AML-193 (cell line): ENCODE measurements at places on chromosomes 6 and 20.

GRCh38 chr6:63188828-63189227 is 22.4 kb upstream of the FKBP1C start:
- peak; percentile 26 for DNase-seq

GRCh38 chr6:134741200-134741536 is 208.7 kb downstream of the ALDH8A1 start:
- DNase-seq = no peak

- no peak for DNase-seq
These were observed 57.6 kb downstream of the CBLN4 start for GRCh38 chr20:55947701-55948100.

DNA sequence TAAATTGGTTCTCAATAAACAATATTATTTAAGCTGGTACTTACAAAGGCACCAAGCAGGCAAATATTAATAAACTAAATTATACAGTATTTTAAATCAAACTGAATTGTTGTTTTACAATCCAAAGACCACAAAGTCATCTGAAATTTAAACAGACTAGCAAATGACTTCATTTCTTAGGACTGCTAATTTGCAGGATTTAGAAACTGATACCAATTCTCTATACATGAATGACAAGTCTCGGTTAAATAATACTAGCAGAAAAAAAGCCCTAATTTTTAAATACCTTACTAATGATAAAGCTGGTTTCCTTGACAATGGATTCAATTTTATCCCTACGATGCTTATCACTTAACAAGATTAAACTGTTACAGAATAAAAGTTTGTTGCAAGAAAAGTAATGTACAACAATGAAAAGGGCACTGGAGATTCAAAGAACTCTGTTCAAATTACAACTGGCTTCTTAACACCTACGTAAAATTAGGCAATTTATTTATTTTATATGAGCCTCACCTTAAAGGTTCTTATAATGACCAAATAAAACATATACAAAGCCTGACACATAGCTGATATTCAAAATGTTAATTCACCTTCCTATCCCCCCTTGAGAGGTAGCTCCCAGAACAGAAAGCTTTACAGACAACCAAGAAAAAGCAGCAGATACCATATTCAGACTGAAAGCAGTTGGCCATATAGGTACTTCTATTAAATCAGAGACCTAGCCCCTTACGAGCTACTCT is 33.1 kb downstream of the HBS1L start:
- DNase-seq = no peak

GRCh38 chr6:159441704-159441981 is 251.4 kb downstream of the SOD2 start:
- no peak for DNase-seq

- DNase-seq = no peak
These were observed 31.8 kb upstream of the NT5E start for GRCh38 chr6:85418059-85418458.

DNA sequence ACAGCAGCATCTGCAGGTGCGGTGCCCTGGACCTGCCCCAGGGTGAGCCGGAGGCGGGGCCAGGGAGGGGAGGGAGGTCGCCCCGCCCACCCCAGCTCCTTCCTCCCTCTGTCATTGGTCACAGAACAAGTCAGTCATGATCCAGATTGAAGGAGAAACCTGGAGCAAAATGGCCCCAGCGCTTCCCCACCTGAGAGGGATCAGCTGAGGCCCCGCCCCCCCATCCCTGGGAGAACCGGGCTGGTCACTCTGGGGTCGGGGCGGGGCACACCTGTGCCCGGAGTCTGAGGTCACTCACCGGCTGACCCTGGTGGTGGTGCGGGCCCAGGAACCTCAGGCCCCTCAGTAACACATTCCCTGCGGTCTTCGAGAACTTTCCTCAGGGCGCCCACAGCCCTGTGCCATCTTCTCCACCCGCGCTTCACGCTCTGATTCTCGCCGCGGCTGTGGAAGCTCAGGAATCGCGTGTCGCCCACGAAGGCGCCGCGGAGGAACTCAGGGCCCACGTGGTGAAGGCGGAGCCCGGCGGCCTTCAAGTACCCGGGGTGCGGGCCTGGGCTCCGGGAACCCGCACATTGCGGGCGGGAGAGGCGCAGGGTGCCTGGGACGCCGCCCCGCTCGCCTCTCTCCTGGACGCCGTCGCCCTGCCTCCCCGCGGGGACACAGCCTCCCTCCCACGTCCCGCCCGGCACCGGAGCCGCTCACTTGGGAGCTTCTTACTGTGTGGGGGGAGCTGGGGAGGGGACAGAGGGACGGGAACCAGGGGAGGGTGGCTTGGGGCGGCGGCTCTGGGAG is 36.4 kb upstream of the HLA-C start:
- DNase-seq = no peak

DNA sequence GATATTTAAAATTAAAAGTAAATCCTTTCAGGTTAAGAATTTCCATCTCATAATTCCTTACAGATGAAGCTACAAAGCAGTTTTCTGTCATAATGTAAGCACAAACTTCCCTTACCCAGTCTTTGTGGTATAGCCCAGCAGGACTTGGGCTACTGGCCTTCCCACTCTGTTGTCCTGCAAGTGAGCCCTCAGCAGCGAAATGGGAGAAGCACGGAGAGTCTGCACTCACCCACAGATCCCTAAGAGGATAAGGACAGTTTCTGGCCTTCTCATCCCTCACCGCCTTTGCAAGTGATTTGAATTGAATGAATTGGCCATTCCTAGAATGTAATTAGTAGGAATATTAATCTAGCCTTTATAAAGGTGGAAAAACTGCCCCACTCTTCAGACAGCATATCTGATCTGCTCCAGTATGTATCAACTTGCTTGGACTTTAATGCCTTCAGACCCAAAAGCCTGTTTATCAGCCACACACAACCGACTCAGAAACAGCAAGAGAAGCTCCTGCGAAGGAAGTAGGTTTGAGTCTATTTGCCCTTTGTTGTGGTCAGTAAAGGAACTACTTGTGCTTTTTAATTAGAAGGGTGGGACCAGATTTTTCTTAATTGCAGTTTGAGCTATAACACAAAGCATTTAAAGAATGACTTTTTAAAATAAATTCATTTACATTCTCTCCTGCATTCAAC is 29.9 kb upstream of the PRDM1 start:
- DNase-seq = no peak

GRCh38 chr20:1125277-1125676 is 6.9 kb downstream of the PSMF1 start:
- no peak for DNase-seq

- peak; percentile 45 for DNase-seq
These were observed 12.1 kb upstream of the OCSTAMP start for GRCh38 chr20:46562373-46563169.

DNA sequence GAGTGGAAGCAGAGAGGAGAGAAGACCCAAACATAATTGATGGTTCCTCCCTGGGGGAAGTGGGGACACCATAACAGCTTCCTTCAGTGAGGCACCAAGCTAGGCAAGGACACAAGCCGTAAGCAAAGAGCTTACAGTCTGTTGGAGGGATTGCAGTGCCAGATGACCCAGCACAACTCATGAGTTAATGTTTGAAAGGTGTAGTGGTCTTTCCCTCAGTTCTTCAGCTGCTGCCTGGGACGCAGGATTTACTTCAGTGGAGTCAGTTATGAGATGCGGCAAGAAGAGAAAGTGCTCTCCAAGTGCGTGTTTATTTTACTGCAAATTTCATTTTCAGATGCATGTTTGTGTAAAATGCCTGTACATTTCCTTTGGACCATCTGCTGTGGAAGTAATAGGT is 38.7 kb upstream of the SLC17A4 start:
- no peak for DNase-seq

DNA sequence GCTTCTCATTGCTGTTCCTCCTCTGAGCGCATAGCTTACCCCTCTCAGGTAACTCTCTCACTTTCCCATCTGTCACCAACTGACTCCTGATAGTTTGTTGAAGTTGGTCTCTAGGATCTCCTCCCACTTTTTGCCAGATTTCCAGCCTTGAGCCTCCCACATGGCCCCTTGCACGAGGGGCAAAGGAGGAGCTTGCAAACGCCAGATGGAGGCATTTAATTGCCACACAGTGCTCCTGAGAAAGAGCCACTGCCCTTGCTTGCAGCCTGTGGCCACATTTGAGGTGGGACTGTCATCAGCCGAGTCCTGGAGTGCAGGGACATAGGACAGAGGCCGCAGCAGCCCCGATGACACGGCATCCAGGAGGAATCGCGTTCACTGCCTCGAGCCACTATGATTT is 348.7 kb downstream of the SMOC2 start:
- no peak for DNase-seq

GRCh38 chr6:9332241-9332780 is 897.0 kb upstream of the SLC35B3 start:
- no peak for DNase-seq

DNA sequence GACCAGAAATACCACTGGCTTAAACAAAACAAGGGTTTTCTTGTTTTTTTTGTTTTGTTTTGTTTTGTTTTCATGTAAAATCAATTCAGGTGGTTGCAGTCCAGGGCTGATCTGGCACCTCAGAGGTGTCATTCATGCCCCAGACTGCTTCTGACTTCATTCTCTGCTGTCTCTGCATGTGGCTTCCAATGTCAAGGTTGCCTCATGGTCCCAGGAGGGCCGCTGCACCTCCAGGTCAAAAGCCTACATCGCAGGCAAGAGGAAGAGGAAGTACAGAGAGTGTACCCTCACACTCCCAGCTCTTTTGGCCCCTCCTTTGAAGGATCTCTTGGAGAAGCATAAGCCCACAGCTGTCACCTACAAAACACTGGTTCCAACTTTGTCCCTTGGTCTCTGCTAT is 1.4 kb upstream of the BTN3A1 start:
- DNase-seq = no peak

GRCh38 chr6:150204705-150205472 is 62.0 kb downstream of the PPP1R14C start:
- DNase-seq = no peak

GRCh38 chr6:8678466-8678865 is 243.1 kb upstream of the SLC35B3 start:
- no peak for DNase-seq

- no peak for DNase-seq
These were observed 48.1 kb downstream of the MCUR1 start for GRCh38 chr6:13766201-13766634.

DNA sequence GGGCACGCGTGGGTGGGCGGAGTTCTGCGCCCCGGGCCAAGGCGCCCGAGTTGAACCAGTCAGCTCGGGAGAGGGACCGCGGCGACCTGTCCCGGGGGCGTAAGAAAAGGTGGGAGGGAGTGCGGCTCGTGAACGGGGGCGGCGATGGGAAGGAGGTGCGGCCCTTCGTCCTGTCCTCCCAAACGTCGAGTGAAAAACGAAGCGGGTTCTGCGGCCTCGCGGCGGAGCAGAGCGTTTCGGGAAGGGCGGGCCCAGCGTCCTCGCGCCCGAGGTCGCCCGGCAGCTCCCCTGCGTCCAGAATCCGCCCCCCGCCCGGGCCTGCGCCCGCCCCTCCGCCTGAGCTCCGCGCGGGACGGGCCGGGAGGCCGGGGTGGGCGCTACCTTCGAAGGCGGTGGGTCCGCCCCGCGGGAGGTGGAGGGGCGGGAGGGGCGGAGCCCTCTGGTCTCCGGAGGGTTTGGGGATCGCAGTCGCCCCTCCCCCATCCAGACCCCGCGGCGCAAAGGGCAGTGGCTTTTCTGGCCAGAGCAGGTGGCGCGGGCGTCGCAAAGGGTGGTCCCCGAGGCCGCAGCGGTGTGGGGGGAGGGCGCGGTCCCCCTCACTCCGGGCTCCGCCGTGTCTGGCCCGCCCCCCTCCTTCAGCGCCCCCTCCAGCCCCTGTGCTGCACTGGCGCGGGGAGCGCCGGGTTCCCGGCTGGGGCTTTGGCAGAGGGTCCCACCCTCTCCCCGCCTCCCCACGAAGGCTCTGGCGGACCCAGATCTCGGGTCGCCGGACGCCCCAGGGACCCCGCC is 838 bp downstream of the STMN3 start:
- no peak for DNase-seq

DNA sequence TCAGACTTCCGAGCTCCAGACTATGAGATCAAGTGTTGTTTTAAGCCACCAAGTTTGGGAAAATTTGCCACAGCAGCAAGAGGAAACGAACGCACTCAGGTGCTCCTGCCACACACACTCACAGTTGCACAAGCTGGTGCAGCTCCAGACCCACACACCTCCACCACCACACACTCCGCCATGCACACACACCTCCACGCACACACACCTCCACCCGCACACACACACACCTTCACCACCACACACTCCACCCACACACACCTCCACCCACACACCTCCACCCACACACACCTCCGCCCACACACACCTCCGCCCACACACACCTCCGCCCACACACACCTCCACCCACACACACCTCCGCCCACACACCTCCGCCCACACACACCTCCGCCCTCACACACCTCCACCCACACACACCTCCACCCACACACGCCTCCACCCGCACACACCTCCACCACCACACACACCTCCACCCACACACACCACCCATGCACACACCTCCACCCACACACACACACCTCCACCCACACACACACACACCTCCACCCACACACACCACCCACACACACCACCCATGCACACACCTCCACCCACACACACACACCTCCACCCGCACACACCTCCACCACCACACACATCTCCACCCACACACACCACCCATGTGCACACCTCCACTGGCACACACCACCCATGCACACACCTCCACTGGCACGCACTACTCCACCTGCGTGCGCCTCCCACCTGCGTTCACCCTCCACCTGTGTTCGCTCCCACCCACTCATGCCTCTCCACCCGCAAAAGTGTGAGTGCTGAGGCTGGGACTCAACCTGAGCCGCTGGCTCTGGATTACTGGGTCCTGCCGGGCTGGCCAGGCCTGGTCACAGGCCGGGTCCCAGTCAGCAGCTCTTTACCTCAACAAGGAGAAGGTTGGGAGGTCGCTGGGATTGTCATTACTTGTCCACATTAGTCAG is 175.6 kb downstream of the BMP7 start:
- no peak for DNase-seq

GRCh38 chr6:104400844-104401243 is 458.9 kb downstream of the HACE1 start:
- DNase-seq = no peak

DNA sequence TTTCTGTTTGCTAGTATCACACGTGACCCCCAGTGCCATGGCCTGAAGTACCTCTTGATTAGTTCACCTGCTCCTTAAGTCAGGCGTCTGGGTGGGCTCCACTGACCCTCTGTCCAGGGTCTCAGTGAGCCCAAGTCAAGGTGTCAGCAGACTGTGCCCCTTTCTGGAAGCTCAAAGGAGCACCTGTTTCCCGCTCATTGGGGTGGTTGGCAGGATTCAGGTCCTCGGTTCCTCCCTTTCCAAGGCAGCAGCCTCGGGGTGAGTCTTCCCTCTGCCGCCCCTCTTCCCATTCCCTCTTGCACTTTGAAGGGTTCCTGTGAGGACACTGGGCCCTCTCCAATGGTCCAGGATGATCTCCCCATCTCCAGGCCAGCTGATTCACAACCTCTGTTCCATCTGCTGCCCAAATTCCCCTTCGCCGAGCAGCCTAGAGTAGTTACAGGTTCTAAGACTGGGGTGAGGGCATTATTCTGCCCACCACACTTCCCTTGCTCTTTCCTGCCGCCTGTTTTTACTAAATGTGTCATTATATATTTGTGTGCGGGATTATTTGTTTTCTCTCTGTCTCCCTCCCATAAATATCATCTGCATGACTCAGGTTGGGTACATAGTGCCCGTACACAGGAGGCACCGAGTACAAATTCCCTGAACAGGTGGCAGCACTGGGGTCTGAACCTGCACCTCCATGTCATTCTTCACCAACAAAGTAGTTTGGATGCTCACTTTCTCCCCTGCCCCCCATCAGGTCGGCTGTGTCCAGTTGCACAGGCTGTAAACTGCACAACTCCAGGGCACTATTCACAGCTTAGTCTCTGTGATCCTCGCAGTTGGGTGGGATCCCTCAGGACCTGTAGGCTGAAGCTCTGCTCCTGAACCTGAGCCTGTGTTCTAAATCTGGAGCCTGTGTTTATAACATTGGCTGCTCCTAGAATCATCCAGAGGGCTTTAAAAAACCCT is 58.5 kb downstream of the RBM38 start:
- no peak for DNase-seq
